ENCODE measurements at places on chromosomes 5 and 9. TPM values are rescaled to one million over a fixed set of nuclear protein-coding genes. Genes with fewer than 3 reads are reported as not detected.
A peak's percentile ranks its signal among the peaks of the same experiment; 100 is the strongest.

GRCh38 chr9:107542411-107543157, 53.0 kb upstream of the KLF4 start:
- H3K4me3 ChIP-seq = no peak overlapping the region
- H3K4me1 ChIP-seq = no peaks in the 10 kb centered on the region
- H3K36me3 ChIP-seq = no peaks in the 10 kb centered on the region
- H3K27ac ChIP-seq = no peak overlapping the region

- H3K4me1 ChIP-seq = peaks cover 4% of the 10 kb centered on the region
- DNase-seq = no peak
- H3K36me3 ChIP-seq = no peaks in the 10 kb centered on the region
Measured at GRCh38 chr9:88339317-88339716, 48.9 kb upstream of the SPIN1 start.

GRCh38 chr5:133618141-133618540, 5.8 kb upstream of the FSTL4 start:
- H3K4me3 ChIP-seq = peak overlapping the region; percentile 83
- peak overlapping the region; percentile 61 for H3K27ac ChIP-seq
- DNase-seq = no peak
- H3K36me3 ChIP-seq = no peaks in the 10 kb centered on the region
- peaks cover 42% of the 10 kb centered on the region for H3K27me3 ChIP-seq

DNA sequence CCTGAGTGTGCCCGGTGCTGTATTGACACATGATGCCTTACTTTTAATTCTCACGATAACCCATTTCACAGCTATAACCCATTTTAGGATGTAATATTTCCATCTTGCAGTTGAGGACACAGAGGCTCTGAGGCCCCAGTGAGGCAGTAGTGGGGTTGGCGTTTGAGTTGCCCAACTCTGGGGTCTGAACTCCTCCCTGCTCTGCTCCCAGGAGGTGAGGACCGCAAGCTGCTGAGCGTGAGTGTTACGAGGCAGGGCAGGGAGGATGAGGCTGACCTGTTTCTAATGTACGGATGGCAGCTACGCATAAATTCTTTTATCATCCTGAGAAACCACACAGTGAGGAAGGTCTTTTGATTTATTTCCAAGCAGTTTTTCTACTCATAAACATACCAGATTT, 11.4 kb downstream of the LRRC8A start:
- H3K36me3 ChIP-seq = peaks cover 20% of the 10 kb centered on the region
- peaks cover 27% of the 10 kb centered on the region for H3K4me1 ChIP-seq

GRCh38 chr5:55521881-55522280, 12.9 kb downstream of the PLPP1 start:
- no peaks in the 10 kb centered on the region for H3K27me3 ChIP-seq
- no peak overlapping the region for H3K4me3 ChIP-seq
- H3K36me3 ChIP-seq = peaks cover 31% of the 10 kb centered on the region
- no peak for DNase-seq
- H3K27ac ChIP-seq = no peak overlapping the region
- peaks cover 12% of the 10 kb centered on the region for H3K4me1 ChIP-seq

DNA sequence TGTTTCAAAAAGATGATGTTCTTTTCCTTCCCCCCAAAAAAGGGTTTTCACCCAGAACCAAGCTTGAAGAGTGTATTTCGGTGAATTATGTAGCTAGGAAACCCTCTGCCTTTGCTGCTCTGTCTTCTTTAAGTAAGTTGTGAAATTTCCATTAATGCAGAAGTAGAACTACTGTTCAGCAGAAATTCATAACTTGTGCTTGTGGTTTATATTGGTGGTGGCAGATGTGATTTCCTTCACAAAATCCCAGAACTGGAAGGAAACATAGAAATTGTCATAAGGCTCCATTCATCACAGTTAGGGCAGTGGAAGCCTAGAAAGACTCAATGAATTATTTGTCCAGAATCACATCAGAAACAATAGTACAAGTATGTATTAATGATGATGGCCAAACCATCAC, 42.1 kb upstream of the DAB2 start:
- H3K36me3 ChIP-seq = no peaks in the 10 kb centered on the region
- no peak overlapping the region for H3K4me3 ChIP-seq
- H3K4me1 ChIP-seq = no peaks in the 10 kb centered on the region
- DNase-seq = no peak
- H3K27me3 ChIP-seq = peaks cover 11% of the 10 kb centered on the region

DNA sequence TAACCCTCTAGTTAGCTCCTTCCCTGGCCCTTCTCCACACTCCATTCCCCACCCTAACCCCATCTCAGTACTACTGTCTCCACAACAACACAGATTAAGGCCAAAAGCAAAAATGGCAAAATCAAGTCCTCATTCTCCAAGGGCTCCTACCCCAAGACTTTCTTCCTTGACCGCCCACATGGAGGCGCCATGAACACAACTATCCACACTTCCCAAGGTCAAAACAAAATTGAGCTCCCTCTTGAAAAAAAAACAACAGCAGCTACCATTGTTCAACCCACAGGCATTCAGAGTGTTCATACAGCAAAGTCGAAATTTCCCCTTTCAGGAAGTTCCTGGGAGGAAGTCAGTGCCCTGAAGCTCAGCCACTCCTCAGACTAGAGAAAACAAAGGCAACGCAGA, 54.4 kb downstream of the GNAQ start:
- peak; percentile 66 for DNase-seq
- peak overlapping the region; percentile 50 for H3K27ac ChIP-seq
- H3K4me1 ChIP-seq = peaks cover 49% of the 10 kb centered on the region
- H3K36me3 ChIP-seq = peaks cover 4% of the 10 kb centered on the region

DNA sequence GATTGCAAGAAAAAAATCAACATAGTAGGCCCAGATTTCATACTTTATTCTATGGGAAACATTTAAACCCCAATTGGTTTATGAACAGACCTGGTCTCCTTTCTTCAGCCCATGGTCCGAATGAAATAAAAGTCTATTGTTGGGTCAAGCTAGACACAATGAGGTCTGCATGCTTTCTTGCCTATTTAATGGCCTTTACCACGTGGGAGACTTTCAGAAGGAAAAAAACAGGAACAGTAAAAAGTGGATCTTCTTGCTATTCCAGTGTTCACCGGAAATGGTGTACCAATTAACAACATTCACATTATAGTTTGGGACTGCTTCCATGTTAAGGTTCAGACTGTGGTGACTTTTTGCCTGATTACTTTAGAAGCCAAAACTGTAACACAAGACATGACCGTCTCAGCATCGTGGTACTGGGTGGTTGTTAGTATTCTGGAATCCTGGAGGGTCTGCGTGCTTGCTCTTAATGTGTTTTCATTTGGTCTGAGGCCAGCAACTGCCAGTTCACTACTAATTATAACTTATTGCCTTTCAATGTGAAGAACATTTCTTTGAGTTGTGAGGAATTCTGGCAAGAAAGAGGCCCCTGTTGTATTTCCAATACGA, 85.4 kb upstream of the PRRC1 start:
- H3K4me3 ChIP-seq = no peak overlapping the region
- DNase-seq = no peak
- H3K4me1 ChIP-seq = no peaks in the 10 kb centered on the region
- no peaks in the 10 kb centered on the region for H3K36me3 ChIP-seq
- no peak overlapping the region for H3K27ac ChIP-seq
- H3K27me3 ChIP-seq = peaks cover 11% of the 10 kb centered on the region

GRCh38 chr5:37370550-37370863, 399 bp downstream of the NUP155 start:
- H3K4me1 ChIP-seq = peaks cover 26% of the 10 kb centered on the region
- DNase-seq = no peak
- H3K27ac ChIP-seq = peak overlapping the region; percentile 93
- no peaks in the 10 kb centered on the region for H3K36me3 ChIP-seq
- no peaks in the 10 kb centered on the region for H3K27me3 ChIP-seq
- H3K4me3 ChIP-seq = peak overlapping the region; percentile 94

- no peaks in the 10 kb centered on the region for H3K27me3 ChIP-seq
- no peaks in the 10 kb centered on the region for H3K4me1 ChIP-seq
- no peak for DNase-seq
- H3K4me3 ChIP-seq = no peak overlapping the region
- H3K27ac ChIP-seq = no peak overlapping the region
Measured at GRCh38 chr5:153237671-153238332, 252.7 kb upstream of the GRIA1 start.

DNA sequence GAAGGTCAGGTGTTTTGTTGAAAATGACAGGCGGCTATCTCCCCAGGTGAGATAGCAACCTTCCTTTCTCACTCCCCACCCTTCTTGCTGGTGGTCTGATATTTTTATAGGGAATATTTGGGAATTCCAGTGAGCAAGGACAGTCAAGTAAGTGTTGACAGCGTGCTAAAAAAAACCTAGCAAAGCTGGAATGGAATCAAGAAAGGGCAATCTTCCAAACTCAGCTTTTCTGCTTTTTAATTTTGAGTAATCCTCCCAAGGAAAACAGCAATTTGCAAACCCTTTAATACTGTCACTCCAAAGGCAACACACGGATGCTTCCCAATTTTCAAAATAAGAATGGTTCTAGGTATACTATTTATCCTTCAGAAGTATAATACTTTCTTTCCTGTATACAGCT, 143.7 kb upstream of the PCA3 start:
- DNase-seq = no peak
- H3K27me3 ChIP-seq = peaks cover 54% of the 10 kb centered on the region
- H3K4me3 ChIP-seq = no peak overlapping the region
- H3K4me1 ChIP-seq = peaks cover 5% of the 10 kb centered on the region
- H3K27ac ChIP-seq = no peak overlapping the region

DNA sequence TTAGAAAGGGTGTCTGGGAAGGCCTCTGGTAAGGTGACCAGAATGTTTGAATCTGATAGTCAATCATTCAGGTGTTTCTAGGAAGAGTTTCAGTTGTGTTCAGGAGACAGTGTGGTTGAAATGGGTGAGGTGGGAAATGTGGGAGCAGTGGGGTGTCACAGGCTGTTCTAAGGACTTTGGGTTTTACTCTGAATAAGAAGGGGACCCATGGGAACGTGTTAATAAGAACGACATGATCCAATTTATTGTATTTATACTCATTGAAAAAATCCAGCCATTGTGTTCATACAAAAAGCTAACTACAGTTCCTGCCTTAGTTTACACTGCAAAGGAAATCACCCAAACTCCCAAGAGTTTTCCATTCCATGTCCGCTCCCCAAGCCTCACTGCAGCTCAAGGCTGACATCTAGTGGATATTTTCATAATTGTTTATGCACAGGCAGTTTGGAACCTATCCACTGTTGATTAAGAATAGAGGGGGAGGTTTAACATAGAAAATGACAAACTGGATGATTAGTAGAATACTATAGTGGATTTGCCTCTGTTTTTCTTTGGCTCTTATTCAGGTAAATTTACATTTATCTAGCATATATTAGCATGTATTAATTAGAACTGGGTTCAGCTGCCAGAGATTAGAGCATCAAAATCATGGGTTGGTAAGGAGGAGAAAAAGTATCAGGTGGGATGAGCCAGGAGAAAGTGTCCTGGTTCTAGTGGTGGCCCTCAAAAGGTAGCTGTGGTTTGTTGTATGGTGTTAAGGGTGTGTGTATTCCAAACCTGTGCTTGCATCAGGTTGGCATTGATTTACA, 17.7 kb downstream of the CAVIN4 start:
- H3K4me1 ChIP-seq = peaks cover 16% of the 10 kb centered on the region
- DNase-seq = no peak
- peaks cover 11% of the 10 kb centered on the region for H3K27me3 ChIP-seq
- no peaks in the 10 kb centered on the region for H3K36me3 ChIP-seq
- no peak overlapping the region for H3K4me3 ChIP-seq

GRCh38 chr9:127138444-127138843, 16.0 kb upstream of the ANGPTL2 start:
- no peak overlapping the region for H3K4me3 ChIP-seq
- no peaks in the 10 kb centered on the region for H3K36me3 ChIP-seq
- no peak overlapping the region for H3K27ac ChIP-seq
- no peak for DNase-seq
- H3K27me3 ChIP-seq = peaks cover 9% of the 10 kb centered on the region
- H3K4me1 ChIP-seq = no peaks in the 10 kb centered on the region

GRCh38 chr5:128216860-128217531, 133.4 kb downstream of the SLC12A2 start:
- no peak overlapping the region for H3K27ac ChIP-seq
- peaks cover 6% of the 10 kb centered on the region for H3K27me3 ChIP-seq
- peaks cover 2% of the 10 kb centered on the region for H3K4me1 ChIP-seq
- H3K36me3 ChIP-seq = no peaks in the 10 kb centered on the region
- no peak overlapping the region for H3K4me3 ChIP-seq
- DNase-seq = no peak

DNA sequence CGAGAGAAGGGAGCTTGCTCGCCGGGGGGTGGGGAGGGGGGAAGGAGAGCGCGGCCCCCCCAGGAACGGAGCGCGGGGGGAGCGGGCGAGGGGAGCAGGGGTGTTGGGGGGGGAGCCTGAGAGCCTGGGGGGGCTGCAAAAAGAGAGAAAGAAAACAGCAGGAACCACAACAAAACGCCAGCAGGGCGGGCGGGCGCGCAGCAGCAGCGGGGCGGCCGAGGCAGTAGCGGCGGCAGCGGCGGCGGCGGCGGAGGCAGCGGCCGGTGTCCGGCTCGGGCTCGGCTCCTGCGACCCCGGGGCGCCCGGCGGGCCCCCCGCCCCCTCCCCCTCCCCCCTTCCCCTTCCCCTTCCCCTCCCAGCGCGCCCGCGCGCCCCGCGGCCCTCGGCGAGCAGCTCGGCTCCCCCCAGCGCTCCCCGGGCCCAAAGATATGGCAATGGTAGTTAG, 1.6 kb downstream of the NR2F1 start:
- no peak for DNase-seq
- H3K27ac ChIP-seq = no peak overlapping the region
- peaks cover 26% of the 10 kb centered on the region for H3K4me1 ChIP-seq
- peaks cover 51% of the 10 kb centered on the region for H3K27me3 ChIP-seq

DNA sequence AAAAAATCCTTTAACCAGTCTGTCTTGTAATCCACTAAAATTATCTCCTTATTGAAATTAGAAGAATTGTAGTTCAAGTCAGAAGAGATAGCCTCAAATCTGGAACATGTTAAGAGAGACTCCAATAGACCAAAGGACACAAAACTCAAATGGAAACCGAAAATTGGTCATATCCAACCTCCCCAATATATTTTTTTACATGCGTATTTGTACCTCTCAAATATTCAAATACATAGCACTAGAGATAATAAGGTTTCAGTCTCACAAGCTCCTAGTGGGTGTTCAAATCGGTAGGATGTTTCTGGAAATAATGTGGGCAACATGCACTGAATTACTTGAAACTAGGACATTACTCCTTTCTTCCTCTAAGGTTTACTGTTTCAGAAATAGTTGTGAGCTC, 33.5 kb downstream of the EPB41L4A start:
- no peak overlapping the region for H3K4me3 ChIP-seq
- H3K27ac ChIP-seq = no peak overlapping the region
- no peaks in the 10 kb centered on the region for H3K36me3 ChIP-seq
- H3K4me1 ChIP-seq = no peaks in the 10 kb centered on the region
- peaks cover 6% of the 10 kb centered on the region for H3K27me3 ChIP-seq

DNA sequence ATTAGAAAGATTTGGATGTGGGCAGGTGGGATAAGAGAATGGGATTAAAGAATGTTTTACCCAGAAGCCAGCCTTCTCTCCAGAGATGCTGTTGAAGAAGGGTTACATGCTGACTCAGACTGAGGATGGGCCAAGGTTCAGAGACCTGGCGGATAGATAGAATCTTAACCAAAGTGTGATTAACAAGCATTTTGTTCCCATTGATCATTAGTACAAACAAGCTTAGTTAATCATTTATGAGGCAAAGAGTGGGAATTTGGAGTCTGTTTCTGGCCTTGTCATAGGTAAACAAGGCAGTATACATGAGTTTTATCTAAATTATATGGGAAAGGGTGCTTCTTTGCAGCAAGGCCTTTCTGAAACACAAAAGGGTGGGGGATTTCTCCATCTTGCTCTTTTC, 20.8 kb upstream of the DTWD2 start:
- H3K27ac ChIP-seq = no peak overlapping the region
- no peaks in the 10 kb centered on the region for H3K4me1 ChIP-seq
- H3K36me3 ChIP-seq = no peaks in the 10 kb centered on the region

The AGXT2 gene
- not detected for total RNA-seq

The KDM4C gene
- 75.2 TPM for total RNA-seq

The LRRC26 gene
- not detected for total RNA-seq

The PTGS1 gene
- total RNA-seq = 0.96 TPM

The TYRP1 gene
- total RNA-seq = not detected

The TNC gene
- 0.03 TPM for total RNA-seq

The GLRX gene
- total RNA-seq = 72.9 TPM

The TOMM5 gene
- total RNA-seq = 74.1 TPM

The TRAPPC13 gene
- 24.1 TPM for total RNA-seq

All from activated naive CD8-positive, alpha-beta T cell treated with anti-CD3 and anti-CD28 coated beads, Interleukin-2, amount 10 ng/mL, durations not matched to agents 7 days and 5 days (primary cell).